Skin of body (tissue), 3 donors: ENCODE measurements at places on chromosomes 16 and 17. TPM values are rescaled to one million over a fixed set of nuclear protein-coding genes. Genes with fewer than 3 reads are reported as not detected.

MT3 gene
- not detected for total RNA-seq

KRT24 gene
- total RNA-seq: not detected

RNF222 gene
- 3.3 TPM for total RNA-seq

KRTAP4-6 gene
- 4.0 TPM for total RNA-seq

TNK1 gene
- total RNA-seq: 2.5 TPM

ODAD4 gene
- 0.89 TPM for total RNA-seq

DNA sequence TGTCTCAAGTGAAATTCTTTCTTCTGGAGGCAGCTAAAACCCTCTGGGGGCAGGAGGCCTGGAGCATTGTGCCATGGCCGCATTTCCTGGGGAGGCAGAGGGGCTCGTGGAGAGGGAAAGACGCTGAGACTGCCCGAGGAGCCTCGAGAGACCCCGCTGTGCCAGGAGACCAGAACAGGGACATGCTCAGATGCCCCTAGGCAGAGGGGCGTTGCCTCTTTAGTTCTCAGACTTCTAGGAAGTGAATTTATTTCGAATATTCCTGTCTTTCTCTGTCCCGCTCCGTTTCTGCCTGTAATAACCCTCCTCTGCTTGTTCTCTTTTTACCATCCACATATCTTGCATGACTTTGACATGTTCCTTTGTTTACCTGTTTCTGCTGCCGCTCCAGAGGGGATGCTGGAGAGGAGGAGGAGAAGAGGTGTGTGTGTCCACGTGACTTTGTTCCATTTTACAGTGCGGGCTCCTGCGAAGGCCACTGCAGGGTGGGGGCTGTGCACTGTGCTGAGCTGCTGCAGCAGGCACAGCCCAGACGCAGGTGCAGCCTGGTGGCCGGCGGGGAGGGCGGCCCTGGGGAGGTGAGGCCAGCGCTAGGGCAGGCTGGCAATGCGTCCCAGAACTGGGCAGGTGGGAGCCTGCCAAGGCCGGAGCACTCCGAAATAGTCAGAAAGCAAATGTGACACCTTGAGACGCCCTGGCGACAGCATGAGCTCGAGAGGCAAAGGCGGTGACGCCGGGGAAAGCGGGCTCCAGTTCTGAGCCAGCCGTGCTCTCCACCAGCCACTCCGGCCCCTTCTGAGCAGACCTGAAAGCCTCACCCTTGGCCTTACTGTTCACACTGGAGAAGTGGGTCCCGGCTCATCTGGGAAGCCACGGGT lies 29.9 kb downstream of the CIBAR2 start:
- DNase-seq: no peak

- no peak for DNase-seq
These were observed 28.5 kb upstream of the MEAK7 start for GRCh38 chr16:84532855-84533486.

- no peak for DNase-seq
These were observed 1.7 kb downstream of the ATP6V0A1 start for GRCh38 chr17:42460371-42460770.

- DNase-seq: peak; percentile 55
These were observed 376.3 kb downstream of the CNTNAP4 start for GRCh38 chr16:76653390-76654026.

DNA sequence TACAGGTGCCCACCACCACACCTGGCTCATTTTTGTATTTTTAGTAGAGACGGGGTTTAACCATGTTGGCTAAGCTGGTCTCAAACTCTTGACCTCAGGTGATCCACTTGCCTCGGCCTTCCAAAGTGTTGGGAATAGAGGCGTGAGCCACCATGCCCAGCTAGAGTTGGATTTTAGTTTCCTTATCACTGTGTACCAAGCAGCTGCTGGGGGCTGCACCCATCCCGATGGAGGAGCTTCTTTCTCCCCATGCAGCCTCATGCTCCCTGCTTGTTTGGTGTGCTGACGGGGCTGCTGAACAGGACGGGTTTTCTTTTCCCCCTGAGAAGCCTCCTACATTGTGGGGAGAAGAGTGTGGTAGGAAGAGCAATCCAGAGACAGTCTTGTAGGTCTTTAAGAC lies 173.2 kb downstream of the LGALS9B start:
- DNase-seq: no peak

- DNase-seq: no peak
These were observed 12.9 kb downstream of the BANP start for GRCh38 chr16:87964049-87964659.

GRCh38 chr17:57714665-57715180 lies 30.4 kb downstream of the CCDC182 start:
- DNase-seq: no peak

DNA sequence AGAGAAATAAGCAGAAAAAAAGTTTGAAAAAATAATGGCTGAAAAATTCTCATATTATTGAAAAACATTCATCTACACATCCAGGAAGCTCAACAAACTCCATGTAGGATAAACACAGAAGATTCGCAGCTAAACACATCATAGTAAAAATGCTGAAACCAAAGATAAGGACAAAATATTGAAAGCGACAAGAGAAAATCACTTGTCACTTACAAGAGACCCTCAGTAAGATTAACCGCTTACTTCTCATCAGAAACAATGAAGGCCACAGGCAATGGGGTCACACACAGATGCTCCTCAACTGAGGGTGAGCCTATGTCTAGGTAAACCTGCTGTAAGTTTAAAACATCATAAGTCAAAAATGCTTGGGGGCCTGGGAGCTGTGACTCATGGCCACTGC lies 38.1 kb upstream of the METRNL start:
- no peak for DNase-seq

- no peak for DNase-seq
These were observed at the start of gene CES2 for GRCh38 chr16:66935314-66936011. CES2 (plus strand) TSS chr16:66935516; CDS start chr16:66935636, 120 bp downstream.

DNA sequence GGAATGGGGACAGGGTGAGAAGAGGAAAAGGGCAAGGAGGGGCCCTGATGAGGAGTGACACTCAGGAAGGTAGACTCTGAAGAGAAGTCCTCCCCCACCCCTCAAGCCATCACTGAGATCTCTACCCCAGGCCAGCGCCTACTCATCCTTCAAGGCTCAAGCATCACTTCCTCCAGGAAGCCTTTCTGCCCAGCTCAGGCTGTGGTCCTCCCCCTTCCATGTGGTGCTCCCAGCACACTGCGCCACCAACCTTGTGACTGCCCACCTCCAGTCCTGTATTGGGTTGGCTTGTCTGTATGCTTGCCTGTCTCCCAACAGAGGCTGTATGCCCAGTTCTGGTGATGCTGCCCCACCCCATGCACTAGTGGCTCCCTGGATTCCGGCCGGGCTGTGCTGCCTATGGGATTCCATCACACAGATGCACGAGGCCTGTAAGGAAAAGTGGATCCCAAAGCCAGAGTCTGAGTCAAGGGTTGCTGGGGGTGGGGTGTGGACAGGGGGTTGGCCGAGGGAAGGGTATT lies 19.8 kb upstream of the ZFP90 start:
- DNase-seq: no peak

DNA sequence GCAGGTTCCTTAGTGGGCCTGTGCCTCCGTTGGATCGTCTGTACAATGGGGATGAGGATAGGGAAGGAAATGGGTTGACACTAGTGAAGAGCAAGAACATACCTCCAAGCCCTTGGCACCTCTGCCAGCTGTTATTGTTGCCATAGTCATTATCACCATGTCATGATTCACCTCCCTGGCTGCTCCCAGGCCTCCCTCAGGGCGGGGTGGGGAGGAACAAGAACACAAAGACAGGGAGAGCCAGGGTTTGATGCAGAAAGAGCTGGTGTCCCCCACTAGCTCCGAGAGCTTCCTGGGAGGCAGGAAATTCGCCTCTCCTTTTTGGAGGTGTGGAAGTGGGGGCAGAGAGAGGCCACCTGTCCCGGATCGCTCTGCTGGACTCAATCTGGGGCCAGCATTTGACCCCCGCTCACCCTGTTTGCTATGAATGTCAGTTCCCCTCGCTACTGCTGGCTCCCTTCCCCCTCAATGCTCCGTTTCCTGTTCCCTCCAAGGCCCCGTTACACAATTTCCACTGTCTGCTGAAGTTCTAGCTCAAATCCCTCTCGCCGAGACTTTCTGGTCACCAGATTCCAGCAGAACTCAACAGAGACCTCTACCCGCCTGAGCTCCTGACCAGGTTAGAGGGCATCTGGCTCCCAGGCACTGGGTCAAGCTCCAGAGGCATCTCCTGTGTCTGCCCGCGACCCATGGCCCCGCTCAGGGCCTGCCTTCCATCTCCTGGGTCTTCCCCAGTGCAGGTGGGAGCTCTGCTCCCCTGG lies 9.1 kb downstream of the TIMP2 start:
- no peak for DNase-seq

DNA sequence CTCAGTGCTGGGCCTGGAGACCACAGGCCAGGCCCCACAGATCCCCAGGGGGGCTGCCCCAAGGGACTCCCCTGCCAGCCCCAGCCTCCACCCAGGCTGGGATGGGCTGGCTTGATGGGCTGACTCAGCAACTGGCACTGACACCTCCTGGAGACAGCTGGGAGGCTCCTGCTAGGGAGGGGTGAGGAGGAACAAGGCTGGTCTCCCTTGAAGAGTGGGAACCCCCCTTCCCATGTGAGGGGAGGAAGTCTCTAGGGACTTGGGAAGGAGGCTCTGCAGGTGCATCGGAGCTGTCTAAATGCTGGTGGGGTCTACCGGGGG lies 10.4 kb downstream of the NHERF1 start:
- no peak for DNase-seq

DNA sequence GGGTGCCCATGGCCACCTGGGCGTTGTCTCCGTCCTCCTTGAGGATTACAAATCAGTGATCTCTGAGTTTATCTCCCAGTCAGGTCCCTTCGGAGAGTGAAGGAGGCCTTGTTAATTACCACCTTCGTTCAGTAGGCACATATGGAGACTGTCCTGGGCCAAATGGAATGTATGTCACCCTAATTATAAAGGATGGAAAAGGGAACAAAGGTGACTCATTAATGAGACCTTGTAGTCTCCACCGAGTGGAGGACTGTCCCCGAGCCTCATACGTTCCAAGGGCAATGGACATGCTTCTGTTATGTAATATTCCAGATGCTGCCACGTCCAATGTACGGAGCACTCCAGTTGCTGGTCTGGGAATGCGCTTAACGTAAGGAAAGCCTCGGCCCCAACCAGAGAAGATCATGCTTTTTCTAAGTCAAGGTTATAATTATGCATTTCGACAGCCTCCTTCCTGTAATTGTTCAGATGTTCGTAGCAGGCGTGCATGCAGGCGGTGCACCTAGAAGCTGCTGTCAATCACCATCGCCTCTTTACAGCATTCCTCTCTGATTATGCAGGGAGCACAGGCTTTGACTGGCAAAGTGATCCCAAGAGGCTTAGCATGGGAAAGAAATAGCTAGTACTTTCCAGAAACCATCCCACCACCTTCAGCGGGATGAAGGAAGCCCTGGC lies 22.4 kb upstream of the SEC14L1 start:
- DNase-seq: peak; percentile 24

- DNase-seq: no peak
These were observed 25.7 kb upstream of the TOX3 start for GRCh38 chr16:52572656-52573055.

GRCh38 chr16:55622272-55622671 lies 33.5 kb upstream of the SLC6A2 start:
- DNase-seq: no peak
